ENCODE measurements at places on chromosomes 7 and 10.
A peak's percentile ranks its signal among the peaks of the same experiment; 100 is the strongest.

GRCh38 chr7:134613623-134614347 lies 32.9 kb upstream of the BPGM start:
- DNase-seq = no peak

GRCh38 chr10:729213-729612 lies 39.7 kb upstream of the DIP2C start:
- no peak for DNase-seq

DNA sequence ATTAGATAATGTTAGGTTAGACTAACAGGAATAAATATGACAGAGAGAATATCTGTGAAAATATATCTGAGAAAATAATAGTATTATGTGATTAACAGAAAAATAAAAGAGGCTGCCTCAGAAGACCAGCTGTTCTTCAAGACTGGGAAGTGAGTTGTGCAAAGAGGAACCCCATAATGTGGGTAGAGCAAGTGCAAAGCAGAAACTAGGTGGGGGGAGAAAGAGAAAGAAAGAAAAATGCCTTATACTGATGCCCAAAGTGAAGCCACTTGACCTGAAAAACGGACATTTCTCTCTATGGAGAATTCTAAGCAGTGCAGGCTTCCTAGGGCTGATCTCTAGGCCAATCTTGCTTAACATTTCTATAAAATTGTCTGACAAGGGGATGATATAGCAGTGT lies 3.8 kb downstream of the NEBL start:
- DNase-seq = no peak

- no peak for DNase-seq
Measured at GRCh38 chr10:58627392-58627791, 114.7 kb downstream of the BICC1 start.

GRCh38 chr7:2209961-2210323 lies 22.8 kb downstream of the MAD1L1 start:
- DNase-seq = no peak

- no peak for DNase-seq
Measured at GRCh38 chr10:75932921-75933320, 501.5 kb downstream of the LRMDA start.

DNA sequence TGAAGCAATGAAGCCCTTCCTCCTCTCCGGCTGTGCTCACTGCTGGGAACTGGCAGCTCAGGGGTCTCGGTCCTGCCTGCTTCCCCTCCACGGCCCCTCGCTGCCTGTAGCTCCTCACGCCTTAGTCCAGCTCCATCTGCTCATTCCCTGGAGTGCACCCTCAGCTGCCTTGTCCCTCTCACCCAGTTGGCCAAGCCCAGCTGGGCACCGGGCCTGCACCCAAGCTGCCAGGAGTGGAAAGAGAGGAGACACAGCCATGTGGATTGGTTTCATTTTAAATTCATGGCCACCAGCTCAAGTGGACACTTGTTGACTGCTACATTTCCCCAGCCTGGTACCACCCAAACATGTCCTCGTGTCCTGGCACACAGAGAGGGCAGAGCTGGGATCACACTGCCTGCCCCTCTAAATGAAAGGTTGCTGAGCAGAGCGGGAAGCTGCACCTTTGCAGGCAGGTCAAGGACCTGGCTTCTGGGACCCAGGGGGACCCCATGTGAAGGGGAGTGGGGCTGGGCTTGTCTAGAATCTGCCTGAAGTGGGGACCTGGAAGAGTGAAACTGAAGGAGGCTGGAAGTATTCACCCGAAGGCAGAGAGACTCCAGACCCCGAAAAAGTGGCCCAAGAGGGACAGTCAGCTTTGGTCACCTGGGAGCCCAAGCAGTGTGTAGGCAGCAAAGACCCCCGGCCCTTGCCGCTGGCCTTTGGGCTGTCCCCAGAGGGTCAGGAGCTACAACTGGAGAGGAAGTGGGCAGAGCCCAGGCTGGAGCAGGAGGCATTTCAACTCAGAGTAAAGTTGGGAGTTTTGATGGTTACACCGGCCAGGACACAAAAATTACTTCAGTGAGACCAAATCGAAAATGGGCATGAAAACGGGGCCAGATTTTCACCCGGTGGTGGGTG lies 15.0 kb upstream of the BNIP3 start:
- DNase-seq = no peak

DNA sequence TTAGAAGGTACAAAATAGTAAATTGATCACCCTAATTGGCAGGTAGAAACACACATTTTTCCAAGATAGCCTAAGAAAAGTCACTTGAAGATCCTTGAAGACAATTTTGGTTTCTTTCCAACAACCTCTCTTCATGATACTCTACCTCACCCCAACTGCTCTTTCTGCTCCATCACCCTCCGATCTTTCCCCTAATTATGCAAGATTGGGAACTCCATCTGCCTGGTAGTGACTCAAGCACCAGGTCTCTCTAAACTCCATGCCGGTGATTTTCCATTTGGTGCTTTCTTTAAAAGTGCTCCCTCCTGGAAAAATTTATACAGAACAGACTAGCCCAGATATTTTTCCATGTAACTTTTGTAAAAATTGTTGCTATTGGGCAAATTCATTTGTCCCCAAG lies 1.1 kb upstream of the AKR1B1 start:
- DNase-seq = no peak

- DNase-seq = no peak
Measured at GRCh38 chr10:22365233-22365632, 19.9 kb downstream of the SPAG6 start.

GRCh38 chr10:45235798-45236220 lies 79.6 kb downstream of the OR13A1 start:
- no peak for DNase-seq

DNA sequence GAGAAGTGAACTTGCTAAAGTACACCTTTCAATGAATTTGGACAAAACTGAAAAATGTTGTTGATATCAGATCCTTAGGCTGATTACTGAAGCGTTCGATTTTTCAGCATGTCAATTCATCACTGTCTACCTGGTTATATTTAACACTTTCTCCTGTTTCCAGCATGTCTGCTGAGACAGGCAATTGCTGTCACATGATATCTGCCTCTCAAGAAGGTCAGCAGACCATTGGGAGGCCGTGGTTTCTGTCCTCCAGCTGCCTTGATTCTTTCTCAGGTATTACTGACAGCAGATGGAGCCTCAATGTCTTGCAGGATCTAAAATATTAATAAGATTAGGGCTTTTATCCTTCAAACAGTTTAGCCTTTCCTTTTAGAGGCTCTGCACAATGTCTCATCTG lies 127.5 kb downstream of the SNX10 start:
- no peak for DNase-seq

- DNase-seq = no peak
Measured at GRCh38 chr7:28973591-28973990, 15.5 kb upstream of the TRIL start.

GRCh38 chr10:62895063-62895462 lies 78.9 kb upstream of the EGR2 start:
- no peak for DNase-seq

GRCh38 chr10:125155101-125155500 lies 5.3 kb downstream of the CTBP2 start:
- no peak for DNase-seq

- DNase-seq = no peak
Measured at GRCh38 chr10:119007211-119007574, 22.3 kb upstream of the NANOS1 start.

- peak; percentile 55 for DNase-seq
Measured at GRCh38 chr10:97574374-97575126, 2.0 kb downstream of the ANKRD2 start.

GRCh38 chr7:31249671-31250070 lies 90.9 kb downstream of the NEUROD6 start:
- no peak for DNase-seq

DNA sequence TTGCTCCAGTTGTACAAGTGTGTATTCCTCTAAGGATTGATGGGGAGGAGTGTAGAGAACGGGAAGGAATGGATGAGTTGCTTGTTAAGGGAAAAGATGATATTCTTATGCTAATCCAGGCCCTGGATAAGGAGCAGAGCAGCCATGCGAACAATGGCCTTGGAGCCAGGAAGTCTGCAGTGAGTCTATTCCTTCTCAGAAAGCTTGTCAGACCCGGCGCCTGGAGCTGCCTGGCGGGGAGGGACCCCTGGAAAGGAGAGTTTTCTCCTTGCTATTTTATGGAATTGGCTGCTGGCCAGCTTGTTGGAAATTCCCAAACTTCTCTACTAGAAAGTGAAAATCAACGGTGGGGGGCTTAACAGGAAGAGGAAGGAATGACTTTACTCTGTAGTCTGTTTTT lies 89.1 kb downstream of the MMRN2 start:
- peak; percentile 82 for DNase-seq

DNA sequence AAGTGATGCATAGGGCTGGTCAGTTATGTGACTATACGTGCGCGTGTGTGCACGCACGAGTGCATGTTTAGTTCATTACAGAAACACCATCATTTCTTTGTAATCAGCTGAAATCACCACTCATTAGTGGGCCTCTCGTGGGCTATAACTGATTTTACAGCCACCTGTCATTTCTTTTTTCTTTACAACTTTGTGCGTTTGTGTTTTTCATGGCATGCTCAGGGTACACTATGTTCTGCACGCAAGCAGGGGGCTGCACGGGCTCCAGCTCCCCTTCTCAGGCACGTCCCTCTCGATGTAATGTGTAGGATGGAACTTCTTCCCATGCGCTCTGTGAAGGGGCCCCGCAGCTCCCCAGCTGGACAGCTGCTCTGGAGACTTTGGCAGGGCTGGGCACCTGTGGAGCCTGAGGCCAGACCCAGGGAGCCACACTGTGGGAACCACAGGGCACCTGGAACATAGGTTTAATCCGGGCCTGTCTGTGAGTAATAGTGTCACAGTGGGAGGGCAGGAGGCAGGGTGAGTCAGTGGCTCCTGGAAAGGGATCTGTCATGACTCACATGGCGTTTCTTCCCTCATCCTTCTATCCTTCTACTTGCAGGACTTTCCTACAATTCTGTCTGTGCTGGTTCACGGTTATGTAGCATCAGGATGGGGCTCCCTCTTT lies 4.9 kb downstream of the GCK start:
- no peak for DNase-seq

DNA sequence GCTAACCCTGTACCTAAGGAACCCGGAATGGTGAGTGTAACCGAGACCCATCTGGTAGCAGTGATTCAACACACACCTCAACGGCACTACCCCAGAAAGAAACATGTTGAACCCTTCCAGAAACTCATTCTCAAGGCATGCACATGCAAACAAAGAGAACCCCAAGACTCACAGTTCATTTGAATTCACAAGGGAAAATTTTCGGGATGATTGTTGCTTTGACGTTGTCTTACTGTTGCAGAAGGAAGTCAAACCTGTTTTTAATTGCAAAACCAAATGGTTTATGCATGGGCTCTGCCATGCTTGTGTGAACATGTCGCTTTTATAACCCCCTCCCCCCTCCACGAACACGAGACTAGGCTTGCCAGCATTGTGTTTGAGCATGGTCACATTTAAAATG lies 539.7 kb downstream of the GATA3 start:
- DNase-seq = no peak

GRCh38 chr7:73312831-73313520 lies 4.3 kb upstream of the NSUN5 start:
- no peak for DNase-seq

- DNase-seq = no peak
Measured at GRCh38 chr7:131482800-131483199, 73.6 kb downstream of the PODXL start.

GRCh38 chr10:69048103-69048502 lies 39.8 kb upstream of the SRGN start:
- DNase-seq = no peak

DNA sequence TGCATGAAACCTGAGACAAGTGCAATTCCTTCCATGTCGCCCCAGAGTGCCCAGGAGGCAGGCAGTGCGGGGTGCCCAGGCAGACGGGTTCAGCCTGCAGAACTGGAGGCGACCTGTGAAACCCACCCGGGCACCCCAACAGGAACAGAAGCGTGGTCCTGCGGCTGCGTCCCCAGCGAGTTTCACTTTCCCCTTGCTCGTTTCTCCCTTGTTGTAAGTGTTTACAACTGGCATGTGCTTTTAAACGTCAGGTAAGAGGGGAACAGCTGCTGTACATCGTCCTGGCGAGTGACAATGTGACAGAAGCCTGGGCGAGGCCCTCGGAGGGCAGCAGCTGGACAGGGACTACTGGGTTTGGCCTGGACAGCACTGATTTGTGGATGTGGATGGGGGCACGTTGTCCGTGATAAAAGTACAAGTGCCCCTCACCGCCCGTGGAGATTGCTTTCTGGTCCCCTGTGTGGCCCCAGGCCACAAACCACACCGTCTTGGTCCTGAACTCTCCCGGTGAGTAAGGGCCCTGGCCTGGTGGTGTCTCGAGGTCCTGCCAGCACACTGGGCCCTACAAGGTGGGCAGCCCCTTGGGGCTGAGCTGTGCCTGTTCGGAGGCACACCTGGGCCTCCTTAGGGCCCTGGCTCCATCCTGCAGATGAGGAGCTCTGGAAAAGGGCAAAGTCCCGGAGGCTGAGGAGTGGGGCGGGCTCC lies 4.0 kb downstream of the VENTX start:
- no peak for DNase-seq

- DNase-seq = peak; percentile 77
Measured at GRCh38 chr10:100728928-100729861, 16.2 kb upstream of the PAX2 start.

GRCh38 chr7:94971051-94971867 lies 63.9 kb downstream of the PPP1R9A start:
- DNase-seq = no peak

GRCh38 chr7:29214056-29214455 lies 19.5 kb downstream of the CHN2 start:
- no peak for DNase-seq

GRCh38 chr10:21257919-21258318 lies 267.6 kb downstream of the SKIDA1 start:
- DNase-seq = no peak

DNA sequence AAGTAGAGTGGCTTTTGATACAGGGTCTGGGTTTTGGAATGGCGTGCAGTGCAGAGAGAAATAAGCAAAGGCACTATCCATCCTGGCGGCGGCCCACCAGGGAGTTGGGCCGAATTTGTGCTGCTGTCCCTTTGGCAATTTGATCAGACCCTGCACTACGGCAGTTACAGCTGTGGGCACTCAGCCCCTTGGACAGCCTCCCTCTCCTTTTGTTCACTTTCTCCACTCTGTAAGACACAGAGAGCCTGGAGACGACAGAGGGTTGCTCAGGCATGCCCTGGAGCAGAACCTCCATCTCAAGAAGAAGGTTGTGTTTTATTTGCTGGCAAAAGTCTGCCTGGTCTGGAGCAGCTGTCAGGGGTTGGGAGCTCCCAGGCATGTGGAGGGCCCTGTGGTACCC lies 55.8 kb downstream of the LHPP start:
- no peak for DNase-seq

DNA sequence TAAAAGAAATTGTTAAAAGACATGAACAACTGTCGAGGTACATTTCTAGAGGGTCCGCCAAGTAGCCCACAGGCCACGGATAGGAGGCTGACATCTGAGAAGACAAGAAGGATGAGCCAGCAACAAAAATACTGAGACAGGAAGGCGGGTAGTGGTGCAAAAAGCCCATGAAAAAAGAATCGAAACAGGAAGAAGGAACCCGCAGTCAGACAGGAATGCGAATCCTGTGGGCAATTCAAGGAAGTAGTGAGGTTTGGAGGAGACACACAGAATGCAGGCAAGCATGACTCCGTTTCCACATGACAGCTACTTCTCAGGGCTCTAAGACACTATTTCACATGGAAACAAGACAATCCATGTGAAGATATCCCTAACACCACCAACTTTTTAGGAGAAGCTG lies 125.2 kb downstream of the DOCK4 start:
- DNase-seq = no peak

Data from left renal pelvis (tissue), 4 donors.